ENCODE measurements at places on chromosomes 3 and 15.

- no peak for DNase-seq
Observed at GRCh38 chr3:133492159-133492741, 81.2 kb upstream of the CDV3 start.

DNA sequence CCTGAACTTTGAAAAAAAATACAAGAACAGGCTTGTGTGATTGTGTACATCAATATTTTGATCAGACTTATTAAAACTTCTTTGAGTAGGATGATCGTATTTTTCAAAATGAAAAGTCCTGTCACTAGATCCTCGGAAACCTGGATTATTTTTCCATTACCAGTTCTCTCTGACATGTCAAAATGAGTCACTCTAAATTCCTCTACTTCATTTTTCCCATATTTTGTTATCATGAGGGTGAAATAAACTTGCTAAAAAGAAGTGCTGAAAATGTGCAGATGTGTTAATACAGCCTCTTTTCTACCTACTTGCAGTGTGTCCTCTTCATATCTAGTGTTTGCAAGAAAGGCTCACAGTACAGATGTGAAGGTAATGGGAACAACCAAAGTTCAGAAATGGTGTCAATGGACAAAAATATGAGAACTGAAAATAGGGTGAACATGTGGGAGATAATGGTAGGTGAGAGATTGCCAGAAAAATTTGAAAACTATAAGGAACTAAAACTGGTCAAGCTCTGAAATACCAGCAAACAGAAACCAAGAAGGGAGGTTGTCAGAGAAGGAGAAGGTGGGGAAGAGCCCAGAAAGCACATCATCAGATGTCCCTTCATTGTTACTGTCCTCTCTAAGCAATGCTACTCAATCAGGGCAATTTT lies 108.2 kb downstream of the EOMES start:
- no peak for DNase-seq

DNA sequence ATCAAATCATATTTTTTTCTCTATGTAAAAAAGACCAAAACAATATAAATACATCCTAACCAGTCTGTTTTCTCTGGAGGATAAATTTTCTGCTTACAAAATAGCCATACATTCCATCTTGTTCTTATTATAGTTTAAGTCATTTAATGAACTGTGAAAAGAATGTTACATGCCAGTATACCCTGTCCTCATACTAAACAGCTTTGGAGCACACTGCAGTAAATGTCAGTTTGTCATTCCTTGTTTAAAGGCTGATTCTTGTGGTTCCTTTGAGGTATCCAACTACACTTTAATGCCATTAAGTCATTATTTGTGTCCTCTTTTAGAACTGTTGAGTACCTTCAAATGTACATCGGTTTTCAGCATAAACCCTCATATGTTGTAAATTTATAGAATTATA lies 52.7 kb upstream of the DCBLD2 start:
- DNase-seq: no peak

- no peak for DNase-seq
Observed at GRCh38 chr3:77699125-77699691, 659.3 kb downstream of the ROBO2 start.

GRCh38 chr3:39937315-39937714 lies 127.9 kb downstream of the MYRIP start:
- no peak for DNase-seq

All from NCI-H524 treated with DMSO at 0.1 percent for 48 hours (cell line).